Inflammatory macrophage treated with lipopolysaccharide for 4 hours (primary cell): ENCODE measurements at places on chromosomes 16 and 17.

GRCh38 chr17:58317421-58318064 is 11.1 kb downstream of the TSPOAP1 start:
- peak; percentile 63 for DNase-seq

DNA sequence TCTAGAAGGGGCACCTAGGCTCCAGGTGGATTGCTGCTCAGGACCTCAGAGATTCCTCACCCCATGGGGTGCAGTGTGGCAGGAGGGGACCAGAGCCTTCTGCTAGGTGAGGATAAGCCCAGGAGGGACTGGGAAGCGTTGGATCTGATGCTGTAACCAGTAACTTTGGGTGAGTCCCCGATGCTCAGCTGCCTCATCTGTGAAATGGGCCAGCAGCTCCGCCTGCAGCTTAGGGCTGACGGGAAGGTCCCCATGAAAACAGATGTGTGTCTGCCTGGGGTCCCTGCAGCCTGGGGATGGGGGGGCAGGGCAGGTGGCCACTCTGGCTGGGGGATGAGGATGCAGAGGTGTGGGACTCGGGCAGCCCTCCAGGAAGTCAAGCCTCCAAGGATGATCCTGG is 2.7 kb upstream of the CASKIN1 start:
- DNase-seq: no peak

DNA sequence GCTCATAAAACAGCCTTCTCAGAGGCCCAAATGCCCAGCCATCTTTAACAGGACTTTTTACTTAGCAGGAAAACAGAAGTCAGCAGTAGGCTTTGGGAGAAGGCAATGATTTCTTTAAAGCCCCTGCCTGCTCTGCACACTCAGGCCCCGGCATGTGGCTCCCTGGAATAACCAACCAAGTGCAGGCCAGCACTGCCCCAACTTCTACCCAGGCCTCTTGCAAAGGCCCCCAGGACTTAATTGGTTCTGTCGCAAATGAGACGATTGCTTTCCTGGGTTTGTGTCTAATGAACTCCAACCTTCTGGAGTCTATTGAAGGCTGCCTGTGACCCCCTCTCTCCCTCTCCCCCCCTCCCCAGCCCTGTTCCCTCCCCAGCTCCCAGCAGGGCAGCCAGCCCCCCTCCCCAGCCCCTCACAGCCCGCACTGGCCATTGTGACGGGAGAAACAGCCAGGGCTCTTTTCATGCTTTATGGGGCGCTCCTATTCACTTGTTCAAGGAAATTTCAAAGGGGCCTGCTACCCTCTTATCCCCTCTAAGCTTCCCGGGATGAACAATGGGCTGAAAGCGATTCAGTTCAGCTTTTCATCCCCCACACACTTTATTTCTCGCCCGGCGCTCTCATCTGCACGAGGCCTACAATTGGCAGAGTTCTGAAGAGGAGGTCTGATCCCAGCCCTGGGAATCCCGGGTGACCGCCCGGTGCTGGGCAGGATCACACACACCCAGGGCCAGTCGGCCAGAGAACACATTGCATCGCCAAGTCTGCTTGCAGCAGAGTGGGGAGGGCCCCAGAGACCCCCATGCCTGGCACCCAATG is 15.5 kb downstream of the AXIN2 start:
- no peak for DNase-seq

DNA sequence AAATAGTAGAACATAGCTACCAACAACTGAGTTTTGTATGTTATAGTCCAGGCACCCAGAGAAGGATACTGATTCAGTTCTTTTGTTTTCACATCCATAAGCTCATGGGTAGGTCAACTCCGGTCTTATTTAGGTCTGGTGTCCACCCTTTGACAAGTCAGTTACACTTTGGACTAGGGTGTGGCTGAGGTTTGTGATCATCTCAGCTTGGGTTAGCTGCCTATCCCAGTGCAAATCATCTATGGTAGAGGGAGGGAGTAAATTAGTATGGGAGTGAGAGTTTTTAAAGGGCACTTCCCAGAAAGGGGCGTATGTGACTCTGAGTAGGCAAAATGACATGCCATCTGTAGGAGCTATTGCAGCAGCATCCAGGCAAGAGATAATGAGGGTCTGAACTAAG is 66.1 kb downstream of the TANC2 start:
- no peak for DNase-seq

- no peak for DNase-seq
Measured at GRCh38 chr16:79933603-79934002, 333.1 kb upstream of the MAF start.

DNA sequence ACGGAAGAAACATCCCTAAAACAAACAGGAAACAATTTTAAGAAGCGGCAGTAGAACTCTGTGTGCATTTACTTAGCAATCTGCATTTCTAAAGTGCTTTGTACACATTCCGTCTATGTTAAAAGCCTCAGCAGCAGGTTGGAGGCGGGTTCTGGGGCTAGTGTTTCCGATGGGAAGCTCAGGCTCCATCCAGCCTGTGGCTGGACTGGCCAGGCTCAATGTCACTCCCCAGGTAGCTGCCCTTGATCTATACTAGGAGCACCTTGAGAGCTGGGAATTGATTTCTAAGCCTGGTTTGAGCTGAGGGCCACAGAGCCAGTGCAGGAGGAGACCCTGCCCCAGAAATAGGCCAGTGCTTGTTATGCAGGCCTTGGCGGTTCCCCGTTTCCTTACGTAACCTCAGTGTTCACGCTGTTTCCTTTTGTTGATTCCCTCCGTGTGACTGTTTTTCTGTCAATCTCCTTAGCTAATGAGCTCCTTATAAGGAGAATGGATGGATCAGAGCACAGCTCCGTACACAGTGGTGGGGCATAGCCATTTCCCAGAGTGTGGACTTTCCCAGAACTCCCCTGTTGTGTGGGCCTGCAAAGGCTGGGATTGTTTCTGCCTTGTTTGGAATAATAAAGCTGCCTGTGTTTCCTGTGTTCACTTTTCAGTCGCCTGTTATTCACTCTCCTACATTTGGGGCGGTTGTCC is 21.4 kb downstream of the ADORA2B start:
- peak; percentile 42 for DNase-seq

DNA sequence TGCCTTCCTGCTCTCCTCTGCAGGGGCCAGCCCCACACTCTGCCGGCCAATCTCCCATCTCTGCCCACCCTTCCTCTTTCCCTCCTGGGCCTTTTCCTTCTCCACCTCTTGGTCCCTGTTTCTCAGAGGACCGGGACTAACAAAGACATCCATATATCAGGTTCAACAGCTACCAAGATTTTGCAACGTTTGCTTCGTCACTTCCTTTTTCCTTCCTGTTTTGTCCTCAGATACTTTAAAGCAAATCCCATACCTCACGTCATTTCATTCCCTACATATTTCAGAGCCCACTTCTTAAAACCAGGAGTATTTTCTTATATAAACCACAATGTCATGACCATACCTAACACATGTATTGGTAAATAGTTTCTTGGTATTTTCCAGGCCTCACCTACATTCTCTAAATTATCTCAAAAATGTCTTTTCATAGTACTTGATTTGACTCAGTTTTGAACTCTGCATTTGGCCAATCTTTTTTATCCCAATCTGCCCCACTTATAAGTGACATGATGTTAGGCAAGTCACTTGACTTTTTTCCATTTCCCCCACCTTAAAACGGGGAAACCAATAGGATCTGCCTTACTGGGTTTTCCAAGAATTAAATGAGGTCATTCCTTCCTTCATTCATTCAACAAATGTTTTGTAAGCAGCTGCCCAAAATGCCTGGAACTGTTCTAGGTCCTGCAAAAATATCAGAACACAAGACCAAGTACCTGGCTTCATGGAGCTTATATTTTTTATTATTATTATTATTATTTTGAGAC is 7.2 kb upstream of the USP10 start:
- DNase-seq: peak; percentile 69

DNA sequence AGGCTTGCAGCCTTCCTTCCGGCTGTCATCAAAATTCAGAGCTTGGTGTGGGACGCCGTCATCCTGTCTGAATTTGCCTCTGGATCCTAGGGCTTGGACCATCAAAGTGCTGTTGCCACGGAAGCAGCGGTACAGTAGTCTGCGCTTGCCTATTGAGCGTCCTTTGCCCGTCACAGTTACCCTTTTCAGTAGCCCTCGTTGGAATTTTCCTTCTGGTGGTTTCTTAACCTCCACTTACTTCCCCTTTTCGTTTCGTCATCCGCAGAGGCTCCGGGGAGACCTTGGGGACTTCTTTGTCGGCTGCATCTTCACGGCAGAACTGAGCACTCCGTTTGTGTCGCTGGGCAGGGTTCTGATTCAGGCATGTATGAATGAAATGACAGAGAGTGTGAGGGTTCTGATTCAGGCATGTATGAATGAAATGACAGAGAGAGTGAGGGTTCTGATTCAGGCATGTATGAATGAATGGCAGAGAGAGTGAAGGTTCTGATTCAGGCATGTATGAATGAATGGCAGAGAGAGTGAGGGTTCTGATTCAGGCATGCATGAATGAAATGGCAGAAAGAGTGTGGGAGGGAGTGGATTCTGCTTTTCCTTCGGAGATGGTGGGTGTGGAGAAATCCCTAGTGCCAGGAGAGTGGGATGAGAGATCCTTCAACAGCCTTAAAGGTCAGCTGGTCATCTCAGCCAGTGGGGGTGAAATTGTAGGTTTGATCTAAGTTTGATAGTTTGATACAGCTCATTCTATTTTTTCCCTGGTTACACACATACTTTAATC is 8.0 kb downstream of the TLCD3A start:
- DNase-seq: peak; percentile 95
